ENCODE measurements at places on chromosomes 13 and 19.

- no peak for DNase-seq
These were observed 147.5 kb downstream of the USP12 start for GRCh38 chr13:27024074-27024461.

DNA sequence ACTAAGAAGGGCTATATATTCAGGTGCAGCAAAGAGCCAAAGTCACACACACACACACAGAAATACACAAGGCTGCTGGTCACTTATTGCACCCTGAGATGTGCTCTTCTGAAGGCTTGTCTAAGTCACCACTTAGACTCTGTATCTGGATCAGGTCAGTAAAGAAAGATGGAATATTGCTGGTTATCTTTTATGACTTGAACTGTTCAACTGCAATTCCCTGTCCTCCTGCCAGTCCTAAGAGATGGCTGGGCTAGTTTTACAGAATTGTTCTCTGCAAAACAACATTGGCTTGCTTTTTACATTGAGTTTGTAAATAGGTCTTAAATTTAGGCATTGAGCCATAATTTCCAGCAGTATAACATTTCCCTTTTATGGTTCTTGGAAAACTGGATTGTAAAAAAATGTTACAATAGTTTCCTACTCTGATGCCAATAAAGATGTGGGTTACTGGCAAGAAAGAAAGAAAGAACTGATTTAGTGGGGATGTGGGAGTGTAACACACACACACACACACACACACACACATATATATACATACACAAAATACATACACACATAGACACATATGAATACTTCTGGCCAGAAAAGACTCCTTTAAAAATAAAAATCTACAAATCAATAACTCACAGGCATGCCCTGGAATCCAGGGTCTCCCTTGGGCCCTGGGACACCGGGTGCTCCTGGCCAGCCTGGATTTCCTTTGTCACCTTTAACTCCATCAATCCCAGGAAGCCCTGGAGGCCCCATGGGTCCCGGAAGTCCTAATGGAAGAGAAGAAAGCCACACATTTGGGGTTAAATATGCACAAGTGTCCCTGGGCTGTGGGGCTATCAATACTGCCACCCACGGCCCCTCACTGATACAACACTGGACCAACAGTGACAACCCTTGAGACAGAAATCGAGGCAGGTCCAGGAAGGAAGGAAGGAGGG lies 137.7 kb downstream of the COL4A1 start:
- DNase-seq, result no peak

- no peak for DNase-seq
These were observed 2.8 kb upstream of the LIN7B start for GRCh38 chr19:49111218-49111998.

DNA sequence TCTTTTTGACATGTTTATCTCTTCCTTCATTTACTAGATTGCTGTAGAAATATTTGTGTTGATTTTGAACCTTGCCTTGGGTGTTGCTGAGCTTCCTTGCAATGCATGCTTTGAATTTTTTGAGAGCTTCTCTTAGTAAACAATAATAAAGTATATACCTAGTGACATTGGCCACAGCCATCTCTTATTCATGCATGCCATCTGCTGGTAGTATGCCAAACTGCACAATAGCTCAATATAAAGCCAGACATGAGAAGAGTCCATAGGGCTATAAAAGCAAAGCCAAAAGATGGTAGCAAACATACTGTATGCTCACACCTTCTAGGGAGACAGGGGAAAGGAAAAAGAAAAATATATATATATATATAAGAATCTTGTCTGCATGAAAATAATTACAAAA lies 18.9 kb upstream of the ZSCAN5A start:
- DNase-seq, result no peak

DNA sequence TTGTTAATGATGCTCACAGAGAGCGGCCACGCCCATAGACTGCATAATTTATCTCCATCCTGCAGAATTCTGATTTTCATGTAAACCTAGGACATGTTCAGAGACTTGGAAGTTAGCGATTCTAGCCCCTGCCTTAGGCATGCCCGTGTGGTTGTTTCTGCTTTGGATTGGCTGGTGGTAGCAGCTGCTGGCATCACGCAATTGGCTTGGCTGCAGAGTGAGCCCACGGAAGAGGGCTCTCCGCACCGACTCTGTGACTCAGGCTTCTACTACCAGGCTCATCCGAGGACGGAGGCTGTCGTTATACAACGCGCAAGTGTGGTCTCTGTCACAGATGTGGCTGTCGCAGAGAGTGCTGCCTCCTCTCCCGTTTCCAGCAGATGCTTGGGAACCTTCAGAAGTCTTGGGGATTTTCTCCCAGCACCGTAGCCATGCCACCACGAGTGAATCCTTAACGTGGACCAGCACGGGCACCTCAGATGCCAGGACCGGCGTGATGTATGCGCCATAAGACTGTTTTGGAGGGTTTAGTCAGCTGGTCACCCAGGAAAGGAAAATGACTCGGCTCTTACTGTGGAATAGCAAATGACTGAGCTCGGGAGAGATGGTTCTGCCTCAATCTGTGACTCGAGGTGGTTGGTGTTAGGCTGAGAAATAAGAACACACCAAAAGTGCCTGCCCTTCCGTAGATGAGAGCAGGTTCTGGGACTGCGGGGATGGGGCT lies 61.0 kb upstream of the F7 start:
- DNase-seq, result no peak

GRCh38 chr19:10551698-10552301 lies 8.1 kb downstream of the ATG4D start:
- DNase-seq, result no peak

DNA sequence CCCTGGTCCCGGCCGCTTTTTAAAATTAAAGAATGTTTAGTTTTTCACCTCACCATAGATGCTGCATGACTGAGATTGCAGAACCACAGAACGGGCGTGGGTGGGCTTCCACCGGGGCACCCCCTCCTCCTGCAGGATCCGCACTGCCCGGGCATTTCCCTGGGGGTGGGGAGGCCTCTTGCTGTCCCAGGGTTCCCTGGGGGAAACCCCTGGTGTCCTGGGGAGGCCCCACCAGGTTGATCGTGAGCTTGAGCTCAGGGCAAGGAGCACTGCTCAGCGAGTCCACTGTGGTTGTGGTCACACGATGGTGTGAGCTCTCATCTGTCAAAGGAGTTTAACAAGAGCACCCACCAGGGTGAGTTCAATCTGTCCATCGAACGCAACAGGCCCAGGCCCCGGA lies 11.4 kb upstream of the TCF3 start:
- DNase-seq, result no peak

- no peak for DNase-seq
These were observed 82.8 kb downstream of the CRYL1 start for GRCh38 chr13:20442798-20443381.

DNA sequence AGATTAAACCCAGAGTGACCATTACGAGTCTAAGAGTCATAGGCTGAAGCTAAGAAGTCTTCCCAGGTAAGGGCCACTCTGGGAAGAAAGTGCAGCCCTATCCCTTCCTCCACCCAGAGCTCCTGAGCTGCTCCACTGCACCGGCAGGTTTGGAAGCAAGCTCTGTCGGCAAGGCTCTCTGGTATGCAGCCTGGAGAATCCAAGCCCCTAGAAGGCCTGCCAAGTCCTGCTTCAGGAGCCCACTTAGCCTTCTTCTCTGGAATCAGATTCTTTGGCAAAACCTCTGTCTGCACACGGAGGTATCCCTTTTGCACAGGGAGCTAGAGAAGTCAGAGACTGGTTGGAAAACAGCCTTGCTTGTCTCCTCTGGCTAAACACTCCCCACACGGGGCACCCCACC lies 58.5 kb downstream of the CEBPG start:
- no peak for DNase-seq

- DNase-seq, result no peak
These were observed 45.3 kb downstream of the TNFRSF19 start for GRCh38 chr13:23615395-23616081.

GRCh38 chr13:31174018-31174417 lies 12.3 kb upstream of the HSPH1 start:
- no peak for DNase-seq

- no peak for DNase-seq
These were observed 484.5 kb downstream of the SLITRK6 start for GRCh38 chr13:85314686-85315085.

DNA sequence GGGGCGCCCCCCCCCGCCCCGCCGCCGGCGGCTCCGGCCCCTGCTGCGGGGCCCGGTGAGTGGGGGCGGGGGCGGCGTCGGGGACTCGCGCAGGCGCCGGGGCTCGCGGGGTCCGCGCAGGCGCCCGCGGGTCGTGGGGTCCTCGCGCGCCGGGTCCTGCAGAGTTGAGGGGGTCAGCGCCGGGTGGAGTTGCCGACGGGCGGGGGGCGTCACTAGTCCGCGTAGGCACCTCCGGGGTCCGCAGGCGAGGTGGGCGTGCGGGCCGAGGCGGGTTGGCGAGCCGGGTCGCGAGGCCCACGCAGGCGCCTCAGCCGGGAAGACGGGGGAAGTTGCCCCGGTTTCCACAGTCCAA lies 365 bp downstream of the PPP6R1 start:
- DNase-seq, result peak; percentile 49

DNA sequence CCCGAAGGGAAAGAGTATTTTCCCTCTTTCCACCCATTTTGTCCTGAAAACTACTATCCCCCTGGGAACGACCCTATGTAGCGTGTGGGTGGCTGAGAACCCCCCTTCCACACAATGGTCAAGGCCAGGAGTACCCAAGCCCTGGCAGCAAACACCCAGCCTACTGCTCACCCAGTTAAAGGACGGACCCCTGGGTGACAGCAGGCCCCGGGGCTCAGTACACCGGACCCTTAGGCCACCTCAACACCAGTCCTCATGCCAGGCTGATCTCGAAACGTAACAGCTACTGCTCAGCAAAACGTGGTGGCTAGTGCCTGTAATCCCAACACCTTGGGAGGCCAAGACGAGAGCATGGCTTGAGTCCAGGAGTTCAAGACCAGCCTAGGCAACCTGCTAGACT lies 1.4 kb downstream of the ANKRD27 start:
- DNase-seq, result no peak

GRCh38 chr13:30181888-30182651 lies 125.3 kb downstream of the KATNAL1 start:
- no peak for DNase-seq

- DNase-seq, result no peak
These were observed 1966.1 kb downstream of the PCDH9 start for GRCh38 chr13:65264066-65264465.

GRCh38 chr13:94878602-94879165 lies 166.3 kb upstream of the SOX21 start:
- DNase-seq, result no peak

DNA sequence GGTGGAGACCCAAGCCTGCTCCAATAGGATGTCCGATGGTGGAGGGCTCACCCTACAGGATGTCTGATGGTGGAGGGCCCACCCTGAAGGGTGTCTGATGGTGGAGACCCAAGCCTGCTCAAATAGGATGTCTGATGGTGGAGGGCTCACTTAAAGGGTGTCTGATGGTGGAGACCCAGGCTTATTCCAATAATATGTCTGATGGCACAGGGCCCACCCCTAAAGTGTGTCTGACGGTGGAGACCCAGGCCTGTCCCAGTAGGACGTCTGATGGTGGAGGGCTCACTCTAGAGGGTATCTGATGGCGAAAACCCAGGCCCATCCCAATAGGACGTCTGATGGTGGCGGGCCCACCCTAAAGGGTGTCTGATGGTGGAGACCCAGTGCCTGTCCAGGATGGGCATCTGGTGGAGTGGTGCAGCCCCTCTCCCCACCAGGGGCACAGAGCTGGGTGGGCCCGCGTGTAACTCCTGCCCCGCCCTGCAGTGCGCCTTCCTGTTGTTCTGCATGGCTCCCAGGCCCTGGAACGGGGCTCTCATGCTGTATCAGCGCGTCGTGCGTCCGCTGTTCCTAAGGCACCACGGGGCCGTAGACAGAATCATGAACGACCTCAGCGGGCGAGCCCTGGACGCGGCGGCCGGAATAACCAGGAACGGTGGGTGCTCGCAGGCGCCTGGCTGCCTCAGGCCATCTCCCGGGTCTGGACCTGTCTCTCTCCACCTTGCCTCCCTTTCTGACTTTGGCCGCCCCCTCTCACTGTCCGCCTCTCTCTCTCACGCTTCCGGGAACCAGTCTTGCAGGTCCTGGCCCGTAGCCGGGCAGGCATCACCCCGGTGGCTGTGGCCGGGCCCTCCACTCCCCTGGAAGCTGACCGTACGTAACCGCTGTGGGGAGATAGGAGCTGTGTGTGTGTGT lies 5.1 kb downstream of the REEP6 start:
- DNase-seq, result no peak

DNA sequence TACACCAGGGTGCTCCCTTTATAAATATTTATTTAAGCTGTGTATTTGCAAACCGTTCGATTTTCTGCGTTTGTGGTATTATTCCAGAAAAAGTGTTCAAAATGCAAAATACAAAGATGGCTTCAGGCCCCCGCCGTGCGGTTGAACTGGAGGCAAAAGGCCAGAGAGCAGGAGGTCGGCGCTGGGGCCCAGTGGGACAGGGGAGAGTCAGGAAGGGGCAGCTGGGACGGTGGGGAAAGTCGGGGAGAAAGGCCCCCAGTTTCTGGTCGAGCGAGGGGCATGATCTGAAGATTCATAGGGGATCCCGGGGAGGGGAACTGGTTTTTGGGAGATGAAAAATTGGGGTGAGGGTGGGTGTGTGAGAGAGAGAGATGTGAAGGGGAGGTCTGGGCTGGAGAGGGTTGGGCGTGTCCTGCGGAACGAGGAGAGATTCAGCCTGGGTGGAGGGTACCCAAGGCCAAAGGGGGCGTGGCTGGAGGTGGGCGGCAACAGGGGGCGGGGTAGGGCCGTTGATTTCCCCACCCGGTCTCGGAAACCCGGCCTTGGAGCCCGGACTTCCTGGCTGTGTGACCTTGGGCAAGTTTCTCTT lies 678 bp downstream of the ISOC2 start:
- no peak for DNase-seq

DNA sequence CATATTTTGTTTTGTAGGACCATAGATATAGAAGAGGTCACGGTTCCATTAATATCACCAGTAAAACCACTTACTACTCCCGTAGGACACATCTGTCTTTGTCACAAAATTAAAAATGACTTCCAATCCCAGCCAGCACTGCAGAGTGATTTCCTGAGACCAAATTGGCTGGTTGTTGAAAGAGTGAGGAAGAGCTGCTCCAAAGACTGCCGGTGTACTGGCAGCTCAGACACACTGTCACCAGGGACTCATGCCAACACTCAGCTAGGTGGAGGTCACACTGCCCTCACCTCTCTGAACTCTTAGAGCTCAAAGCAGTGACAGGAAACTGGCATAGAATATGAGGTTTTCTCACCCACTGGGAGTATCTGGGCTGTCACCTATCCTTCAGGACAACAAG lies 52.1 kb downstream of the FLT1 start:
- DNase-seq, result no peak

- DNase-seq, result no peak
These were observed 26.5 kb downstream of the COMMD6 start for GRCh38 chr13:75511051-75511625.

- no peak for DNase-seq
These were observed 974 bp upstream of the CYP4F22 start for GRCh38 chr19:15507068-15508034.

DNA sequence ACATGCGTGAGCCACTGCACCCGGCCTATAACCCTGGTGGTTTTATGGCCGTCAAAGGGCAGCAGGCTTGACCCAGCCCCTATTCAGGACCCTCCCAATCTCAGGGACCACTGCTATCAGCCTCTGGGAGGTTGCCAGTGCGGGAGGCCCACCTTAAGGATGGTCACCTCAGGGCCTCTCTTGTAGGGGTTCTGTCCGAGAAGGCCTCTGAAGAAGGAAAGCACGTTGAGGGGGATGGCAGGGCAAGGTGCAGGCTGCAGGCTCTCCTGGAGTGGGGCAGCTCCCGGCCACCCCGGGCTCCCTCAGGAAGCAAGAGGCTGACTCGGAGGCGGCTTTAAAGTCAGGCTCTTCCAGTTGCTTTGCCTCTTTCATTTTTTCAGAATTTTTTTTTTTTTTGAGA lies 6.0 kb upstream of the GRTP1 start:
- DNase-seq, result no peak
